Hippocampal formation (tissue), 2 donors: ENCODE measurements at places on chromosomes 6 and 20.

GRCh38 chr6:35181308-35181932 lies 32.3 kb upstream of the SCUBE3 start:
- DNase-seq, result no peak

- no peak for DNase-seq
These were observed 2.2 kb downstream of the RGS19 start for GRCh38 chr20:64077094-64077493.

DNA sequence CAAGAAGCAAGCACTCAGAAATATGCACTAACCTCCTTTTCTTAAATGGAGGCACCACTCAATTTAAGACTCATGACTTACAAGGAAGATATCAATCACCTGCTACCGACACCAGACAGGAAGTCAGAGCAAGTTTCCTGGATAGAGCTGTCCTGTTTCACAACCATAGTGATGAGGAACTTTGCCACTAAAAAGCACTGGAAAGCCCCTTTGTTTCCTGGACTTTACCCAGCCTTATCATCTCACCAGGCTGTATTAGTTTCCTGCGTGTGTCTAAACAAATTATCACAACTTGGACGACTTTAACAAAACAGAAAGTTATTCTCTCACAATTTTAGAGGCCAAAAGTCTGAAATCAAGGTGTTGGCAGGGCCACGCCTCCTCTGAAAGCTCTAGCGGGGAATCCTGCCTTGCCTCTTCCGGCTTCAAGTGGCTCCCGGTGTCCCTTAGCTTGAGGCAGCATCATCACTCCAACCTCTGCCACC lies 253.8 kb upstream of the STXBP5 start:
- DNase-seq, result no peak

DNA sequence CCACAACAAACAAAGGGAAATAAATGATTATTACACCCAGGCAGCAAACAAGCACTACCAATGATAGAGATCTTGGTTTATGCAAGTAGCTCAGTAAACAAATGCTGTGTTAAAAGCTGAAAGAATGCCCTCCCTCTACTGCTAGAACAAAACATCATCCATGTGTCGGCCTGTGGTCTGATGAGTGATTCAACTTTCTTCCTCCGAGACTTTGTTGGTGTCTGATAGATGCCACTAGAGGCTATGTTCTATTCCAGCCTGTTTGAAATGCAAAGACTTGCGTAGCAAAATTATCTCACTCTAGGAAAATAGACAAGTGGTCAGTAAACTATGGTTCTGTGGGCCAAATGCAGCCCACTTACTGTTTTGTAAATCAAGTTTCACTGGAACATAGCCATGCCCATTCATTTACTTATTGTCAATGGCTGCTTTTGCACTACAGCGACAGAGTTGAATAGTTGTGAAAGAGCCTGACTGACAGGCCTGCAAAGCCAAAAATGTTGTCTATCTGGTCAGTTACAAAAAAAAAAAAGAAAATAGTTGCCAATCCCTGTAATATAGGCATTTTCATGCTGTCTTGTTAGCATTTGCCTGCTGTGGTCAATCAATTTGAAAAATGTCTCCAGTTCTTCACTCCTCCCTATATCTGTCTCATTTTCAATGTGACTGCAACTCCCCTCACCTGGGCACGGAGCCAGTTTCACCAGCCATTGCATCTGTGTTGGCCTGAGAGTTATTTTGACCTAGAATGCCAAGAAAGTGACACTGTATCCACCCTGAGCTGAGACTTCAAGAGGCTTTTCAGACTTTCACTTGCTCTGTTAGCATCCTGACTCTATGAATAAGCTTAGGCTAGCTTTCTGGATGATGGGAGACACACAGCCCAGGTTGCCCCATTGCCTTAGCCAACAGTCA lies 544.6 kb upstream of the BTBD3 start:
- no peak for DNase-seq

GRCh38 chr6:167791780-167792478 lies 34.8 kb upstream of the AFDN start:
- DNase-seq, result no peak

GRCh38 chr6:127069659-127070279 lies 48.7 kb upstream of the RSPO3 start:
- no peak for DNase-seq

GRCh38 chr6:36844232-36845170 lies 5.3 kb upstream of the CPNE5 start:
- DNase-seq, result no peak

- DNase-seq, result no peak
These were observed 20.4 kb upstream of the METTL24 start for GRCh38 chr6:110378552-110378951.

DNA sequence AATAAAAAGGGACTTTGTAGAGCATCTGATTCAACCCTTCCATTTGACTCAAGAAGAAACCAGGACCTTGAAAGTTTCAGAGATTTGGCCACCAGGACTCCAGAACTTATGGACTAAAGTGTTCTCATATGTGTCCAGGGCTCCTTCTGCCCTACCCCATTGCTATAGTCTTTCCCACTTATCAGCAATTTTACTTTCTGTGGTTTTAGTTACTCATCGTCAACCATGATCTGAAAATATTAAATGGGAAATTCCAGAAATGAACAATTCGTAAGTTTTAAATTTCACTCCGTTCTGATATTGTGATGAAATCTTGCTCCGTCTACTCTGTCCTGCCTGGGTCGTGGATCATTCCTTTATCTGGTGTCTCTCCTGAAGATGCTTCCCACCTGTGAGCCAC lies 259.8 kb downstream of the PHACTR1 start:
- no peak for DNase-seq

DNA sequence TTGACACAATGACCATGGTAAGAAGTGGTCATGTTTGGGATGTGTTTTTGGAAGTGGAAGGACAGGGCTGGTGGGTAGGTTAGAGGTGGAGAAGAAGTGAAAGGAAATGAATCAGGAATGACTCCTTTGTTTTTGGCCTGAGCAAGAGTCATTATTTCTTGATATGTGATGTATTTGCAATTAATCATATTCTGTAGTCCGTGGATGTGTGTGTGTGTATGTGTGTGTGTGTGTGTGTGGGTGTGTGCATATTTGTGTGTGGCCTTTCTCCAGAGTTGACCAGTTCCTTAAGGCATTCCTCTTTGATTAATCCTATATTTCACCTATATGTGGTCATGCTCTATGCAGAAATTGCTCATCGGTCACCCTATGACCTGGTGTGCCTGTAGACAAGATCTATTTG lies 130.7 kb downstream of the UTRN start:
- DNase-seq, result no peak

DNA sequence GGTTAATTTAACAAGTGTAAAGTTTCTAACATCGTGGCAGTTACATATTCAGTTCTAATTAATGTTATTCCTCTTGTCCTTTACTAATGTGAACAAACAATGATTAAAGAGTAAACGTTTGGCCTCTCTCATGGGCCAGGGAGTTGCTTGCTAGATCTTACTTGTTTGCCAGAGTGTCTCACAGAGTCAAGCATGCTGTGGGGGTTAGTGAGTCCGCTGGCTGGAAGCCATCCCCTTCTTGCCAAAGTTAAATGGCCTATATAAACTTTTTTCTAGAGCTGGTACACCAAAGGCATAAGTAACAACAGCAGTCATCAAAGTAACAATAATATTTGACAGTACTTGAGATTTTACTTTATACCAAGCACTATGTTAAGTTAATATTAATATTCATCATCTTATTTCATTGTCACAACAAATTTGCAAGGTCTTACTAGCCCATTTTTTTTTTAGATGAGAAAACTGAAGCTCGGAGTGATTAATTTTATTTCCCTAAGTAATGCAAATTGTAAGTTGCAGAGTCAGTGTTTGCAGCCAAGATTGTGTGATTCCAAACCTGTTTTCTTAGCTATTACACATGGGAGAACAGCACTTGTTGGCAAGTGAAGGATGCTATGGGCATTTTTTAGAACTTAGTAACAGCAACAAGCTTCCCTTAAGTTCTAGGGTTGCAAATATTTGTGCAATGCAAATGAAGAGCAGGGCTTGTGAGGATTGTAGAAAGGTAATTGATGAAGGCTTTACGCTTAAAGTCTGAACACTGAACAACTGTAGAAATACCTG lies 224.5 kb downstream of the RFPL4B start:
- DNase-seq, result peak; percentile 57

DNA sequence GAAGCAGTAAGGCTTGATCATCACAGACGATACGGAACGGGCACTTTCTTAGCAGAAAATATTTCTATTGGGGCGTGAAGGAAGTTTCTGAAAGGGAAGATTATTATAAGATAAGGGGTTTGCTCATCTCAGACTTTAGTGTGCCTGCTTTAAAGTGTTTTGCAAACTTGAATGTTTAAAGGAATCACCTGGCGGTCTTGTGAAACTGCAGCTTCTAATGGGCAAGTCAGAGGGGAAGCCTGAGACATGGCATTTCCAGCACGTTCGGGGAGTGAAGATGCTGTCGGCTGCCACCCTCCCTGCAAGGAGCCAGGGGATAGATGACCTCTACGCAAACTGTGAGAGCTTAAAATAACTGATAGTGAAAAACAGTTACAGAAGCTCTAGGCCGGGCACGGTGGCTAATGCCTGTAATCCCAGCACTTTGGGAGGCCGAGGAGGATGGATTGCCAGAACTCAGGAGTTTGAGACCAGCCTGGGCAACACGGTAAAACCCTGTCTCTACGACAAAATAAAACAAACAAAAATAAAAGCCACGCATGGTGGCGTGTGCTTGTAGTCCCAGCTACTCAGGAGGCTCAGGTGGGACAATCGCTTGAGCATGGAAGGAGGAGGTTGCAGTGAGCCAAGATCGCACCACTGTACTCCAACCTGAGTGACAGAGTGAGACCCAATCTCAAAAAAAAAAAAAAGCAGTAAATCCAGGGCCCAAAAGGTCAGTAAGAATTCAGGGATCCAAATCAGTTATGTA lies 2.3 kb upstream of the KIF16B start:
- no peak for DNase-seq

DNA sequence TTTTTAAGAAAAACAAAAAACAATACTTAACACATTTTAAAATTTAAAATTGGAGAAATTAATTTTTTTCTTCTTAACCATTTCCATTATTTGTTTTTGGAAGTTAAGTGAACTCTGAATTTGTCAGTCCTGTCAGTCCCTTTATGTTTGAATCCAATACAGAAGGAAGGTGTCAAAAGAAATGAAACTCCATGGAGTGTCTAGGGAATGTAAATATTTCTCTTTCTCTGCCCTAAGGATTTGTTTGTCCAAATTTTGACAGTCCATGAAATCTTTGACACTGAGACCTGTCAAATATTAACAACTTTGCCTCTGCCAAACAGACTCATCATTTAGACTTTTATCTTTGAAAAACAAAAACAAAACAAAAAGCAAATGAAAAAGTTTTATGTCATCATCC lies 166.4 kb downstream of the EPHA7 start:
- DNase-seq, result no peak

- DNase-seq, result peak; percentile 36
These were observed 109.3 kb downstream of the TMEM242 start for GRCh38 chr6:157213907-157214565.

DNA sequence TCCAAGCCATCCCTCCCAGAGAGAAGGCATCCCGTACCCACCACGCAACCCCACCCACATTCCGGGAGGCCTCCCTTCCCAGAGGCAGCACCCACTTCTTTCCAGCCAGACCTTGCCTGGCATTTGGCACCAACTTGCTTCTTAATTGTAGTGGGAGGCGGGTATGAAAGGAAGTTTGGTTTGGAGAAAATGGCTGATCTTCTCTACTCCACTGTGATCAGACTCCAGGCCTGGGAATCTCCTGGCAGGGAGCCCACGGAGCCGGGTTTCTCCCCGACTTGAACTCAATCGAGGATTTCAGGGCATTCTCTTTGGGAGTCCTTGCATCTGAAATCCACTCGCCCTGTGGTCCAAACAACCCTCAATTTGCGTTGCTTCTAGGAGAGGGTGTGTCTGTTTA lies 107.1 kb downstream of the ZDHHC14 start:
- DNase-seq, result no peak

DNA sequence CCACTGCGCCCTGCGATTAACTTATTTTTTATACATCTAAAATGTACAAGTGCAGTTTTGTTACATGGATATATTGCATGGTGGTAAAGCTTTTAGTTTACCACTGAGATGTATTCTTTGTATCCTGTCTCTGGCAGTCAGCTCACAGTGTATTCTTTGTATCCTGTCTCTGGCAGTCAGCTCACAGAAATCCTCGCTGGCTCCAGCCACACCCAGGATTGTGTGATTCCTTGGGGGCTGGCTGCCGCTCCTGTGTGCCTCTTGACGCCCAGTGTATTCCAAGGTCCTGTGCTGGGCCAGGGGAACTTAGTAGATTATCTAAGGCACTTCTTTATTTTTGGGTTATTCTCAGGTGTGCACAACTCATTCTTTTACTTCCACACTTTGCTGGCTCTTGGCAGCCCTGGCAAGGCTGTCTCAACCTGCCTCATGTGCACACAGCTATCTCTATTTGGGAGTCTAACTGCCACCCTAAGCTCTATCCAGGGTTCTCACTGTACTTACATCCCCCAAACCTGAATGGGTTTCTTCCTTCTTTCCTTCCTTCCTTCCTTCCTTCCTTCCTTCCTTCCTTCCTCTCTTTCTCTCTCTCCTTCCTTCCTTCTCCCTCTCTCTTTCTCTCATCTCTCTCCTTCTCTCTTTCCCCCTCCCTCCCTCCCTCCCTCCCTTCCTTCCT lies 12.4 kb upstream of the RNF24 start:
- no peak for DNase-seq

DNA sequence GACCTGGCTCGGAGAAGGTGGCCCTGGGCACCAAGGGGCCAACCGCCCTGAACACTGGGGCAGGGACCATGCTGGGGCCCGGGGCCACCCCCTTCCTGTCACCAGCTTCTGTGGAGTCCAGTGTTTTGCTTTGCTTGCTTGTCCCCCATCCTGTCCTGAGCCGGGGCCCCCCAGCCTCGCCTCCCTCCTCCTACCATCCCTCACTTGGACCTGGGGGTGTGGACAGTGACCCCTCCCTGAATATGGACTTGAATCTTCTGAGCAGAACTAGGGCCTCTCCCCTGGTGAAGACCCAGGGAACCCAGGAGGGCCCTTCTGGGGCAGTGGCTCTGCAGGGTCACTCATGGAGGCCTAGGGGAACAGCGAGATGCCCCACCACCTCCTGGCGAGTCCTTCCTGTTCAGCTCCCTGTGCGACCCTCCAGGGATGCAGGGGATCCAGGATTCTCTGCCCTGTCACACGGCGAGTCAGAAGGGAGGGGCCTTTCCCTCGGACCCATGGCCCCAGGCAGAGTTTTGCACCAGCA lies 41.6 kb downstream of the VSTM2L start:
- DNase-seq, result no peak

DNA sequence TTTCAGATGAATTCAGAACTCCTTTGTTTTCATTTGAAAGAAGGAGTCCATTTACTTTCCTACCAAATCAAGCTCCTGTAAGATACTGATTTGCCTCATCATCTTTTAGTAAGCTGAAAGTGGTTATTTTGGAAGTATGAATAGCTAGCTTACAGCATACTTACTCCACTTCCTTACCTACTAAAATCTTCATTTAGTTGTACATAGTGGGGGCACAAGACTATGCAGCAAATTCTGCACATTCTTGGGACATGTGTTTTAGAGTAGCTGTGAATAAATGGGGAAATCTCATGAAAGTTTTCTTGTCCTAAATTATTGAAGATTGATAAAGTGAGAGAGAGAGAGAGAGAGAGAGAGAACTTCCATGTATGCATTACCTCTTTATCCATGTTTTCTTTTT lies 256.3 kb downstream of the OGFRL1 start:
- no peak for DNase-seq

GRCh38 chr6:143784316-143784715 lies 58.8 kb upstream of the LTV1 start:
- no peak for DNase-seq

- DNase-seq, result no peak
These were observed 387.0 kb upstream of the KHDRBS2 start for GRCh38 chr6:62672989-62673388.
